Stimulated activated CD4-positive, alpha-beta T cell treated with anti-CD3 and anti-CD28 coated beads, Interleukin-2, amount 100 ng/mL, for 48 hours (primary cell): ENCODE measurements at places on chromosomes 13 and 19.

DNA sequence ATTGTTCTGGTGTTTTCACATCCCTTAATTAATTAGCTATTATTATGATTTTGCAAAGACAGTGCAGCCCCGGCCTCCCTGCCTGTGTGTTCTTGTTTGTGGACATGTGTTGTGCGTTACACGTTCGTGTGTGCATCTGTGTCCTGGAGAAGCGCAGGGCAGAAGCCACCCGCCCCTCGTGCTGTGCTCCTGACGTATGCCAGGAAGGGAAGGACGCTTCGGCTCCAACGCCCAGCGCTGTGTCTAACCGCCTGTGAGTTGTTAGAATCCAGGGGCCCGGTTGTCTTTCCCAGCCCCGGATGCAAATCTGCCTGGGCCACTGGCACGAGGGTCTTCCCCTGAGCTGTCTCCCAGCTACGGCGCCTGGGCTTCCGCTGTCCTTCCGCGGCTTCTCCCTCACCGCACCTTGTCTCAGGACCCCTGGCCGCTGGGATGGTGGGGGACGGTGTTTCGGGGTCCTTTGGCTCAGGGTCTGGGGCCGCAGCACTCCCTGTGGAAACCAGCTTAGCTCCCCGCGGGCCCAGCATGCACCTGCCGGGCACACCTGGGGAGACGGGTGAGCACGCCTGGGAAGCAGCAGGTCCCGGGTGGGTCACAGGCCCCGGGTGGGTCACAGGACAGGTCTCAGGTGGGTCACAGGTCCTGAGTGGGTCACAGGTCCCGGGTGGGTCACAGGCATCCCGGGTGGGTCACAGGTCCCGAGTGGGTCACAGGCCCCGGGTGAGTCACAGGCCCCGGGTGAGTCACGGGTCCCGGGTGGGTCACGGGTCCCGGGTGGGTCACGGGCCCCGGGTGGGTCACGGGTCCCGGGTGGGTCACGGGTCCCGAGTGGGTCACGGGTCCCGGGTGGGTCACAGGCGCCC lies 51.5 kb downstream of the GAS6 start:
- no peak for DNase-seq

GRCh38 chr13:59356607-59357006 lies 807.1 kb downstream of the DIAPH3 start:
- DNase-seq = no peak

DNA sequence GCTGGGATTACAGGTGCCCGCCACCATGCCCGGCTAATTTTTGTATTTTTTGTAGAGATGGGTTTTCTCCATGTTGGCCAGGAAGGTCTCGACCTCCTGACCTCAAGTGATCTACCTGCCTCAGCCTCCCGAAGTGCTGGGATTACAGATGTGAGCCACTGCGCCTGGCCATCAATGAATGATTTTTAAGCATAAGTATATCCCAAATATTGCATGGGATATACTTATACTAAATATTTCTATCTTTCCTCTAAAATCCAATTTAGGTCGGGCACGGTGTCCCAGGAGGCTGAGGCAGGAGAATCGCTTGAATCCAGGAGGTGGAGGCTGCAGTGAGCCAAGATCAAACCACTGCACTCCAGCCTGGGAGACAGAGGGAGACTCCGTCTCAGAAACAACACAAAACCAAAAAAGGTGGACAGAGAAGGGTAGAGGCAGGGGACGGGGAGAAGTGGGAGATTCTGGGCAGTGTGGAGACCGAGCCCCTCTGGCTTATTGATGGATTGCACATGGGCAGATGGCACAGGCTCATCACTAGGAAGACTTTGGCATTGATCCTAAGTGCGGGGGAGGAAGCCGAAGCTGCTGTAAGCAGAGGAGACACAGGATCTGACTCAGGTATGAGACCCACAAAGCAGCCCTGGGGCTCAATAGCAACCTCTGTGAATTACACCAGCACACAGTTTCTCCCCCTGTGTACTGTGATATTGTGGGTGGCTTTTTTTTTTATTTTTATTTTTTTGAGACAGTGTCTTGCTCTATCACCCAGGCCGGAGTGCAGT lies 13.5 kb downstream of the ARRDC5 start:
- no peak for DNase-seq

- DNase-seq = no peak
Observed at GRCh38 chr19:17841371-17841809, 6.4 kb downstream of the JAK3 start.
